ENCODE measurements at places on chromosomes 12 and 14.

DNA sequence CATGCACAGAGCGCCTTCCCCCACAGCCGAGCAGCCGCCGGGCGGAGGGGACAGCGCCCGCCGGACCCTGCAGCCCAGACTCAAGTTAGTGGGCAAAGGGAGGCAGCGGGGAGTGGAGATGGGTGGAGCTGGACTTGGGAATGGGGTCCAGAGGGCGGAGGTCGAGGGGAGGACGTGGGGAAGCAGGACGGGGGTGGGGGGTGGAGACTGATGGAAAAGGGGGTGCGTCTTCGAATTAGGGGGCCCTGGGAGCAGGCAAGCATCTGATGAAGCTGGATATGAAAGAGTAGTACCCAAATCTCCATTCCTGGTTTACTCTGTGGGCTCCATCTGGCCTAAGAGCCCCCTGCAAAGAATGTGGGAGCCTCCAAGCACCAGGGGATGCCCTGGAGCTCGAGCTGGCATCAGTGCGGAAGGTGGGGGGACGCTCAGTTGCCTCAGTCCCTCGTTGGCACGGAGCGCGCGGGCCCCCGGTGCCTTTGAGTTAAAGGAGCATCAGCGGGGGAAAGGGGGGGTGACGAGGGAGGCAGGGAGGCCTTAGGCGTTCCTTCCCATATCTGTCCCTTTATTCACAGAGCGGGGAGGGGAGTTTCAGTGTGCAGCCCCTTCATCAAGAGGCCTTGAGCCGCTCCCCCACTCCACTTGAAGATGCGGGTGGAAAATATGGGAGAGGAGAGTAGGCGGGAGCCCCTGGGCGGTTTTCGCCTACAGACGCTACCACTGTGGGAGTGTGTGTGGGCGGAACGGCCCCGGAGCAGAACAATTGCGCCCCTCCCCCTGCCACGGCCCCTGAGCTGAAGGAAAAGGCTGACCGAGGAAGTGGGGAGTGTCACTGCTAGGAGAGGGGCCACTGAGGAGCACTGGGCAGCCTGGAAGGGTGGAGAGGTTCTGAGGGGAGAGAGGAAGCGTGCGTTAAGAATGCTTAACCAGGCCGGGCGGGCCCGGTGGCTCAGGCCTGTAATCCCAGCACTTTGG is 644 bp downstream of the NAB2 start:
- DNase-seq = no peak

- no peak for DNase-seq
Observed at GRCh38 chr14:101470266-101470665, 91.0 kb upstream of the DIO3 start.

DNA sequence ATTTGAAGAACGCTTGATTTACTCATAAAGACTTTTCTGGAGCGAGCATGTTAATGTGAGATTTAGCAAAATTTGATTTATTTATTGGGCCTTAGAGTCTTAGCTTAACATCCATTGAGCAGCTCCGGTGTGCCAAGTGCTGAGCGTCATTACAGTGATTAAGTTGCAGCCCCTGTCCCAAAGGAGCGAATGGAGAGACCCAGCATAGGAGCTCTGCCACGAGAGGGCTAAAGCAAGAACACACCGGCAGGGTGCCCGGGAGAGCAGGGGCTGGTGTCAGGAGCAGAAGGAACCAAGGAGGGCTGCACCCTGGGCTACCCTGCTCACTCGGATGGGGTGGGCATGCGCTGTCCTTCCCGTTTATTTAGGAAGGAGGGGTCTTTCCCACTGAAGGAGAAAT is 50.6 kb downstream of the PPP2R5C start:
- no peak for DNase-seq

DNA sequence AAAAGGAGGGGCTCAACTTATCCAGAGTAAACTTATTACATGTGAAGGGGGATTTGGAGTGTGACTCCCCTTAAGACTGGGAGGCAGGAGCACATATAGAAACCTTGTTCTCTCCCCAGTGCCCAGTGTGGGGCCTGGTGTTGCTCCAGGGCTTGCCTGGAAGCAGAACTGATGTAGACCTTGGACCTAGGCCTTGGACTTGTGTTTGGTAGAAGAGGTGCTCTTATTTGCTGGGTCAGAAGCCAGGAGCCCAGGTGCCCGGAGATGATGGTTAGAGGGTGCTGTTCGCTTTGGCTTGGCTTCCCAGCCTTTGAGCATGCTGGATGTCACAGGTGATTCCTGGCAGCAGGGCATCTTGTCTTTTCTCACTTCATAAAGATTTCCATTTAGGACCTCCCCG is 110.4 kb downstream of the SMOC1 start:
- no peak for DNase-seq

DNA sequence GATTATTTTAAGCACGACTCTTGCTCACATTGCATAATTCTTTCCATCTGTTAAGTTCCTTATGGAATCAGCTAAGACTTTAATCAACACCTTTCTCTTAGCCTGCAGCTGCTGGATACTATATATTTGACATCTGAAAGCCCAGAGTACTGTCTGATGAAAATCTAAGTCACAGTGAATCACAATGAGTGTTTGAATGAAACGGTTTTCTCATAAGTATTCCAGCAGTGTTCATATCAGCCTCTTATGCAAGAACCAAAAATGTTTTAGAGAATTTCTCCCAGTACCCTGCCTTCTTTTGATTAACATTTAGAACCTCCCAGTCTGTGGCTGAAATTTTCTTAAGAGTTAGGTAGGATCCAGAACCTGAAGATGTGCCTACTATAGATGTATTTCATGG is 55.6 kb downstream of the FRMD6 start:
- no peak for DNase-seq

DNA sequence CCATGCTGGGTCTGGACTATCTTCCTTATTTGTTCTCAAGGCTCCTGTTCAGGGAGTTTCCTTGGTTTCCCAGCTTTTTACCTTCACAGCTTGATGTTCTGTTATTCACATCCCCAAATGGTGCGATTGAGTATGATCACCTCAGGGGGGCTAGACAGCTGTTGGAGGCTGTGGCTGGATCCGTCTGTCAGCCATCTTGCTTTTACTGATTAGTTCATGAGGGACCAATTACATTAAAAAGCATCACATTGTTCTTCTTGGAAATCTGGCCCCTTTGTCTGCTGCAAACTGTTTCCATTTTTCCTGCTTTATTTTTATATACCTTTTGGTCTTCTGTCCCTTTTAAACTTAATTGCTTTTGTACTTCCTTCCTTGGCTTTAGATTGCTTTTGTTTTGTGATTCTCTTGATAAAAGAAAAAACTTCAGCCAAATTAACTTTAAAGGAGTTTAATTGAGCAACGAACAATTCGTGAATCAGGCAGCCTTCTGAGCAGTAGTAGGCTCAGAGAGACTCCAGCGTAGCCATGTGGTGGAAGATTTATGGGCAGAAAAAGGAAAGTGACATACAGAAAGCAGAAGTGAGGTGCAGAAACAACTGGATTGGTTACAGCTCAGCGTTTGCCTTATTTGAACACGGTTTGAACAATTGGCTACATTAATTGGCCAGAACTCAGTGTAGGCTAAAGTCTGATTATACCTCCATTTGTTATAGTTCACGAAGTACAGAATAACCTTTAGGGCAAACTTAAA is 208.7 kb downstream of the AEBP2 start:
- no peak for DNase-seq

- DNase-seq = peak; percentile 82
Observed at GRCh38 chr14:99946652-99947489, 118.4 kb upstream of the EVL start.

- no peak for DNase-seq
Observed at GRCh38 chr12:67431411-67432020, 162.4 kb downstream of the CAND1 start.

- DNase-seq = no peak
Observed at GRCh38 chr14:54686219-54686870, 119.4 kb downstream of the SAMD4A start.

- DNase-seq = no peak
Observed at GRCh38 chr14:96362071-96362964, 823 bp downstream of the ATG2B start.

All from 8988T (cell line).